Glutamatergic neuron (in vitro differentiated cells): ENCODE measurements at places on chromosomes 12 and 14. TPM values are rescaled to one million over a fixed set of nuclear protein-coding genes. Genes with fewer than 3 reads are reported as not detected.

CCDC38 gene
- not detected for total RNA-seq

AKAP5 gene
- 0.15 TPM for total RNA-seq

PKP2 gene
- total RNA-seq, result 2.5 TPM

ZBTB25 gene
- 9.4 TPM for total RNA-seq

TIMM9 gene
- total RNA-seq, result 41.6 TPM

ART4 gene
- total RNA-seq, result not detected

GPRC5D gene
- total RNA-seq, result not detected

KRT6A gene
- total RNA-seq, result not detected

GLT8D2 gene
- total RNA-seq, result not detected

IL31 gene
- not detected for total RNA-seq

BMAL2 gene
- total RNA-seq, result 5.3 TPM

METTL25 gene
- 9.8 TPM for total RNA-seq

GYS2 gene
- not detected for total RNA-seq

ACOT4 gene
- total RNA-seq, result not detected

MIP gene
- not detected for total RNA-seq

ACACB gene
- total RNA-seq, result 3.8 TPM

TAS2R8 gene
- not detected for total RNA-seq

KCNA5 gene
- total RNA-seq, result not detected

PAX9 gene
- total RNA-seq, result not detected

GLT1D1 gene
- total RNA-seq, result 4.4 TPM
